ENCODE measurements at places on chromosomes 5 and 9.

- no peaks in the 10 kb centered on the region for H3K4me1 ChIP-seq
- no peak for DNase-seq
- H3K27ac ChIP-seq = no peak overlapping the region
Observed at GRCh38 chr9:130634191-130634768, 30.1 kb upstream of the PRDM12 start.

DNA sequence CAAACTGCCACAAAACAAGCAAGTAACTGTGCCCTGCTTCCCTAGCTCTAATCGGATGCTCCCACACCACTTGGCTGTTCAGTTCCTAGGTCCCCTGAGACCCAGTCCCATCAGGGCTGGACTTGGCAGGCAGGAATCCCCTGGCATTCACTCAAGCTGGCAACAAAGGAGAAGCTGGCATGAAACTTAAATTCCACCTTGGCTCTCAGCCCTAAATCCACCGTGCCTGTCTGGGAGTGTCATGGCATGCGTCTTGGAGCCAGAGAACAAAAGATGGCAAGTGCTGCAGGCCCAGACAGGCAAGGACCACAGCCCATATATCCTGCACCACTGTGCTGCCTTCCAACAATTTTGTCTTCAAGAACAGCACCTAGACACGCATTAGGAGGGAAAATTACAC is 38.2 kb downstream of the ETF1 start:
- no peak for DNase-seq
- peaks cover 20% of the 10 kb centered on the region for H3K36me3 ChIP-seq
- H3K27me3 ChIP-seq = no peaks in the 10 kb centered on the region
- no peak overlapping the region for H3K4me3 ChIP-seq
- H3K4me1 ChIP-seq = peaks cover 2% of the 10 kb centered on the region

GRCh38 chr5:154749491-154749890 is 5.7 kb upstream of the LARP1 start:
- no peak for DNase-seq
- no peaks in the 10 kb centered on the region for H3K36me3 ChIP-seq
- no peaks in the 10 kb centered on the region for H3K27me3 ChIP-seq
- no peak overlapping the region for H3K4me3 ChIP-seq
- H3K4me1 ChIP-seq = peaks cover 15% of the 10 kb centered on the region
- H3K27ac ChIP-seq = no peak overlapping the region

DNA sequence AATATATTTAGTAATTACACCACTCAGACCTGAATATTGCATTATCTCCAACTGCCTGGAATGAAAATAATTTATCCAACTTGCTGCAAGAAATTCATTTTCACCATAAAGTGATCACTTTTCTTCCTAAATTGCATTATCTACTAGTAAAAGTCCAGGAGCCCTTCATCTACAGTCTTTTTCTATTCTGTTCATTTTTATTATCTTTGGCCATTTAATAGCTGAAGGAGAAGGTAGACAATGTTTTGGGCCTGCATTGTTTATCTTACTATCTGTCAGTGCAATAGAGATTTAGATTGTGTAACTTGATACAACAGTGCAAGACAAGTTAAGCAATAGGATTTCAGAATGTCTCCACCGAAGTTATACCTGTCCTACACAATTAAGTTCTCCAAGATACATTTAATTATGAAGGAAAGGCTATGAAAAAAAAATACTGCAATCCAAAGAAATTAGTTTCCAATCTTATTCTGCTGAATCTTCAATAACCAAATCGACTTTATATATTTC is 1339.7 kb upstream of the CDH6 start:
- H3K36me3 ChIP-seq = no peaks in the 10 kb centered on the region
- no peak overlapping the region for H3K4me3 ChIP-seq
- no peaks in the 10 kb centered on the region for H3K27me3 ChIP-seq
- H3K4me1 ChIP-seq = no peaks in the 10 kb centered on the region
- H3K27ac ChIP-seq = no peak overlapping the region

- no peak for DNase-seq
- no peak overlapping the region for H3K27ac ChIP-seq
- no peaks in the 10 kb centered on the region for H3K36me3 ChIP-seq
- no peak overlapping the region for H3K4me3 ChIP-seq
Observed at GRCh38 chr9:86771941-86772634, 175.2 kb downstream of the GAS1 start.

GRCh38 chr5:38666668-38667498 is 110.4 kb upstream of the LIFR start:
- peaks cover 20% of the 10 kb centered on the region for H3K27me3 ChIP-seq
- peak; percentile 14 for DNase-seq
- H3K36me3 ChIP-seq = no peaks in the 10 kb centered on the region
- H3K4me1 ChIP-seq = no peaks in the 10 kb centered on the region

DNA sequence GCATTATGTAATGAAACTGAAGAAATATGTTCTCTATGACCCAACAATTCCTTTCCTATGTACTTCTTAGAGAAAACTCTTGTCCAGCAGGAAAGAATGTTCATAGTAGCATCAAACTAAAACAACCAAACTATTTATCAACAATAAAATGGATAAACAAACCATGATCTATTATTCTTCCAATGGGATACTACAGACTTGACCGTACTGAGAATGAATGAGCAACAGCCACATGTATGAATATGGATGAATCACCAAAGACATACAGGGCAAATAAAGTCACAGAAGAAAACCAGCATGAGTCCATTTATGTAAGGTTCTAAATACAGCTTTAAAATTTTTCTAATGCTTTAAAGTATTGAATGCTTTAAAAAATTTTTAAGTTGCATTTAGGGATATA is 73.6 kb upstream of the SUSD1 start:
- H3K36me3 ChIP-seq = peaks cover 33% of the 10 kb centered on the region
- peak overlapping the region; percentile 41 for H3K27ac ChIP-seq
- peaks cover 21% of the 10 kb centered on the region for H3K4me1 ChIP-seq
- no peak overlapping the region for H3K4me3 ChIP-seq

GRCh38 chr5:168570490-168571328 is 8.5 kb downstream of the PANK3 start:
- no peaks in the 10 kb centered on the region for H3K27me3 ChIP-seq
- H3K27ac ChIP-seq = no peak overlapping the region
- DNase-seq = no peak
- H3K36me3 ChIP-seq = peaks cover 53% of the 10 kb centered on the region
- H3K4me1 ChIP-seq = peaks cover 26% of the 10 kb centered on the region

GRCh38 chr5:133510634-133511262 is 101.6 kb downstream of the FSTL4 start:
- no peak overlapping the region for H3K27ac ChIP-seq
- H3K36me3 ChIP-seq = no peaks in the 10 kb centered on the region
- peaks cover 5% of the 10 kb centered on the region for H3K27me3 ChIP-seq
- no peak for DNase-seq
- no peak overlapping the region for H3K4me3 ChIP-seq

DNA sequence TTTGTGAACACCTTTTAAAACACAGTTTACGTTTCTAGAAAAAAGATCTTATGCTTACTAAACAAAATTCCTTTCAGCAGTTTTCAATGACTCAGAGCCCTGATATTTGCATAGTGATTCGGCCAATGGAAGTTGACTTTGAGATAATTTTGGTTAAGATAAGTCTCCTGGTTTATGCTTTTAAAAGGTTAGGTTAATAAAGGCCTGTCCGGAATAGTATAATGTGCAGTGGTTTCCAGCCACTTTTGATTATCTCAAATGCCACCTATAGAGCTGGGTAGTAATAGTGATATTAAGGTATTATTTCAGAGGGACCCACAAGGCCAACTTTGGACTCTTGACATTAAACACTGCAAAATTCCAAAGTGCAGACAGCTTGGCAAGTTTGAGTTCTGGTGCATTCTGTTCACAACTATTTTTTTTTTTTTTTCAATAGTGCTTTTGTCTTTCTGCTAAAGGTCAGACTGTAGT is 86.1 kb downstream of the F2RL2 start:
- H3K36me3 ChIP-seq = peaks cover 4% of the 10 kb centered on the region
- no peaks in the 10 kb centered on the region for H3K27me3 ChIP-seq
- H3K4me3 ChIP-seq = no peak overlapping the region
- peaks cover 51% of the 10 kb centered on the region for H3K4me1 ChIP-seq
- no peak for DNase-seq

- H3K27ac ChIP-seq = peak overlapping the region; percentile 80
- no peaks in the 10 kb centered on the region for H3K27me3 ChIP-seq
Observed at GRCh38 chr5:180689775-180690174, 40.4 kb upstream of the FLT4 start.

DNA sequence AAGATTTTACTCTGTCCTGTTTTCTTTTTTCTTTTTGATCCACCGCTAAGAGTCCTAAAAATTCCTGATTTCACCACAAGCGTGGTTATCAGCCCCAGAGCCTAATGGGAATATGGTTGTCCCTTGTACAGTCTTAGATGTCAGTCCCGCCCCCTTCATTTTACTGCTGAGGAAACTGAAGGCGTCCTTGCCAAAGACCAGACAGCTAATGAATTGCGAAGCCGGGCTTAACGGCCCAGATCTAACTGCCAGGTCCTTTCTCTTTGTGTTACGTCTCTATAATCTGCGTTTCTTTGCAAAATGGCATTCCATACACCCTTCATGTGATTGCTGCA is 497 bp downstream of the NSA2 start:
- peak overlapping the region; percentile 99 for H3K27ac ChIP-seq
- H3K36me3 ChIP-seq = peaks cover 37% of the 10 kb centered on the region
- peak; percentile 30 for DNase-seq
- H3K4me3 ChIP-seq = peak overlapping the region; percentile 98

GRCh38 chr5:139653616-139654015 is 5.5 kb downstream of the CXXC5 start:
- no peaks in the 10 kb centered on the region for H3K36me3 ChIP-seq
- H3K4me3 ChIP-seq = no peak overlapping the region
- peaks cover 28% of the 10 kb centered on the region for H3K27me3 ChIP-seq
- DNase-seq = no peak
- peaks cover 60% of the 10 kb centered on the region for H3K4me1 ChIP-seq

- DNase-seq = no peak
- H3K4me3 ChIP-seq = no peak overlapping the region
- no peaks in the 10 kb centered on the region for H3K27me3 ChIP-seq
Observed at GRCh38 chr5:127647361-127647958, 1.4 kb upstream of the CTXN3 start.
